Cortex of kidney (tissue), 1 donor: ENCODE measurements at places on chromosomes 1 and 21.

- no peak for DNase-seq
Measured at GRCh38 chr1:26373281-26373680, 731 bp upstream of the ZNF683 start.

DNA sequence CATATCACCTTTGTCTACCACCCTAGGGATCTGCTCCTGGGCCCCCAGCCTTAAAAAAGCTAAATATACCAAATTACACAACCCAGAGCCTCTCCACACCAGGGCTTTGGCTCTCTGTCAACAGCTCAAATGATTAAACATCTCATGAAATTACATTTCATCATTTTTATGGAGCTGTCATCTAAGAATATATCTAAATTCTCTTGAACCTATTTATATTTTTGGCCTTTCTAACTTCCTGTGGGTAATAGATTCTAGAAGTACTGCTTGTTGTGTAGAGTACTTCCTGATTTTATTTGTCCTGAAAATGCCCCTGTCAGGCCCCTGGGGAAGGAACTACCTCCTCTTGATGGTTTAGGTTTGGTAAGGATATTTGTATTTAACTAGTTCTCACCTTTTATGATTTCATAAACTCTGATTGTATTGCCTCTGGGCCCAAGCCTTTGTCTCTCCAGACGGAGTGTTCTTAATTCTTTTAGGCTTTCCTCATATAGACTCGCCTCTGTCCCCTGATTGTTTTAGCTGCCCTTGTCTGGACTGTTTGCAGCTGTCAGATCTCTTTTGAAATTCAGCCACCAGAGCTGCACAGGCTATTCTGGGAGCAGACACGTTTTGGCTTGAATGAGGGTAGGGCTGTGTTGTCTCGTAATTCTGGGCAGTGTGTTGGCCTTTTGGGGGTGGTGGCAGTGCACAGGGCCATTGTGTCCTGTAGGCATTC, 16.6 kb downstream of the MYOG start:
- DNase-seq: no peak

DNA sequence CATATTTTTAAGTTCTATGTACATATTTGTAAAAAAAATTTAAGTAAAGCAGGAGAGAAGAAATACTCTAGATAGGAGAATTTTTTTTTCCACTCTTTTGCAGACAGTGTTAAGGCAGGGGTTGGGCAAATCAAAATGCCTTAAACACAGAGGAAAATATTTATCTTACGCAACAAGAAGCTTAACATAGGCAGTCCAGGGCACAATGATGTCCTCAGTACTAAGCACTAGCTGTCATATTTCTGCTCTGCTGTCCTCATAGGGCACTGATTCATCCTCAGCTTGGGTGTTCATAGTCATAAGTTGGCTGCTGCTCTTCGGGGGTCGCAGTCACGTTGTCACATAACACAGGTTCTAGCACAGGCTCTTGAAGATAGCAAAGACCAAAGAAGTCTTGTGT, 247.4 kb downstream of the PTBP2 start:
- no peak for DNase-seq

GRCh38 chr21:35775778-35776544, 284.4 kb downstream of the SETD4 start:
- DNase-seq: no peak

- DNase-seq: no peak
Measured at GRCh38 chr1:246566813-246567645, 773 bp downstream of the CNST start.

- DNase-seq: no peak
Measured at GRCh38 chr1:157600236-157600635, 2.4 kb upstream of the FCRL4 start.

DNA sequence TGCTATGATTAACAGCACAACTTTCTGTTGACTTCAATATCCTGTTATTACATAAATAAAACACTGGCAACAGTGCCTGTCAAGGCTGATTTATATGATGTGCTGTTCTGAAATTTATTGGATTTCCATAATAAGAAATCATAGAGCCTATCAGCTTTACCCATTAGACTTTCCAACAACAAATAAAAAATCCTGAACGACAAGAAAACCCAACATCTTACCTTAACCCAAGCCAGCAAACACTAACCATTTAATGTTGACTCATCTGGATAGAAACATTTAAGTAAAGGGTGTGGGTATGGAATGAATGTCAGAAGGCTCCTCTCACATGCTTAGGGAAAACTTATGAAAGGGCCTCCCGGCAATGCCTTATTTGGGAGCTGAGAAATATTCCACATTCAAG, 165.1 kb downstream of the SLC45A1 start:
- no peak for DNase-seq

- no peak for DNase-seq
Measured at GRCh38 chr1:231079163-231079562, 39.1 kb upstream of the FAM89A start.

DNA sequence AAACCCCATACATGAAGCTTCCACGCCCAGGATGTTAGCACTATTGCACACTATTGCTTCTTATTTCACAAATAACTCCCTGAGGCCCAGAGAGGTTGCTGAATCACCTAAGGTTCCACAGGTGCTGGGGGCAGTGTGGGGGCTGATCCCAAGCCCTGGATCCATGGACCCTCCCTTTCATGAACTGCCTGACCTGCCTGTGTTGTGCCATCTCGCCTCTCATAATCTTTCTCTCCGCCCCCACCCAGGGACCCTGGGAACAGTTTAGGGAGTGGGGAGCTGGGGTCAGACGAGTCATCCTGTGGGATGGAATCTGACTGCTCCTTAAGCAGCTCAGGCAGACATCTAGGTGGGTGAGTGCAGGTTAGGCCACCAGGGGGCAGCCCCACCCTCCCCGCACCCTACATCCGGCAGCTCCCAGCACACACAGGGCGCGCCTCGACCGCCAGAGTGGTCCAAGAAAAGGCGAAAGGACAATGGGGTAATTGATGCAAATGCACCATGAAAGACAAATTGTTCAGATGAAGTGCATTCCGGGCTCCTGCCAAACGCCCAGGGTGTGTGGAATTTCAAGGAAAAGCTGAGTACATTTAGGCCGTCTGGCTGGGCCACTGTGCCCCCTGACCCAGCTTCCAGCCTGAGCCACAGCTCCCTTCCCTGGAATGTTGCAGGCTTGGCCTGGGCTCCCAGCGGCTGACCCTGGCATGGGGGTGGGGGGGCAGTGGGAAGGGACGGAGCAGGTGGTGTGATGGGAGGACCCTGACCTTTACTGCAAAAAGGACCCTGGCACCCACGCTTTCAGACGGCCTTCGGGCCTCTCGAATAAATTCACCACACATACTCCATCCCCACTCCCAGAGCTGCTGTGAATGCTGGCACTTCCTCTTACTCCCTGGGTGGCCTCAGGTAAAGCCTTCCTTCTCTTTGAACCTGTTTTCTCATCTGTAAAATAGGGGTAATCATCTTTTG, 20.8 kb downstream of the PHLDA3 start:
- no peak for DNase-seq

DNA sequence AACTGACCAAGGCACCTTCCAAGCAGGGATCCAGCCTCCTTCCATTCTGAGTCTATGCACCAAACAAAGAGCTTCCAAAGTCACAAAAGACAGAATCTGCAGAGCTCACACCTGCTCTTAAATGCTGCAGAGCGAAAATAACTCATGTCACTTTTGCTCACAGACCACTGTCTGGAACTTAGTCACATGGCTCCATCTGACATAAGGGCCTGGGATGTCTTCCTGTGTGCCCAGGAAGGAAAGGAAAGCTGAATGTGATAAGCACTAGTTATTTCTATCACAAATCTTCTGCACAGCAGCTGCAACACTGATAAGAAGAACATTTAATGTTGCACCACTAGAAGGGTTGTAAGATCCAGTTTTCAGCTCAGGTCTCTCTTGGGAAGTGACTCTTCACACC, 39.5 kb upstream of the SGIP1 start:
- DNase-seq: no peak

GRCh38 chr1:3415260-3416090, 39.0 kb upstream of the ARHGEF16 start:
- DNase-seq: no peak

- DNase-seq: no peak
Measured at GRCh38 chr1:21338573-21339355, 48.5 kb upstream of the ECE1 start.

GRCh38 chr1:6827630-6828165, 42.4 kb downstream of the CAMTA1 start:
- no peak for DNase-seq

GRCh38 chr21:29290240-29290639, 8.5 kb upstream of the BACH1 start:
- no peak for DNase-seq

- no peak for DNase-seq
Measured at GRCh38 chr21:42149656-42150473, 69.1 kb upstream of the ABCG1 start.

DNA sequence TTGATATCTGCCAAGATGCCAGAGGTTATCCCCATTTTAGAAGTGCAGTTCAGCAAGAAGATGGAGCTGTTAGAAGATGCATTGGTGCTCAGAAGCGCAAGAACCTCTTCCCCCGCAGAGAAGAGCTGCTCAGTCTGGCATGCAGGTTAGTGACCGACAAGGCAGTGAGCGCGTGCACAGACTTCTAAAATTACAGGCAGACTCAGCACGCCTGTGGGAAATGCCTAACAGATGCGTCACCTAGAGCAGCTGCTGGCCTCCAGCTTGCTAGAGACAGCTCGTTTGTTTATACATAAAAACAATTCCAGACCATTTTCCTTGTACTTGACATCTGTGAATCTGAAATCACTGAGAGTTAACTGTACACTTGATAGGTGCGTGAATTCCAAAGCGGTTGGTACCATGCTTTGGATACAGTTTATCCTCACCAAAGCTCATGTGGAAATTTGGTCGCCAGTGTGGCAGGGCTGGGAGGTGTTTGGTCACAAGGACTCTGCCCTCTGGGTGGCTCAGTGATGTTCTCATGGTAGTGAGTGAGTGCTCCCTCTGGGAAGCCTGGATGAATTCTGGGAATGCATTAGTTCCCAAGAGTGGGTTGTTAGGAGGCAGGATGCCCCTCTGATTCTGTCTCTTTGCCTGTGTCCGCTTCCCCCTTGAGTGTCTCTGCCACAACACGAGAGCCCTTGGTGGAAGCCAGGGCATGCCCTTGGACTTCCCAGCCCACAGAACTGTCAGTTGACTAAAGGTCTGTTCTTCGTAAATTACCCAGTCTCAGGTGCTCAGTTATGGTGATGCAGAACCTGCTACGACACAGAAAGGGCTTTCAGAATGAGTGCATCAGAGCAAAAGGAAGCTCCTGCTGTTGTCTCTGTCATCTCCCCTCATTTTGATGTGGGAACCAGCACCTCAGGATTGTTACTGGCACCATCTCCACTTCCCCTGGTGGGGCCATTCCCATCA, 24.4 kb downstream of the SNAP47 start:
- DNase-seq: no peak

DNA sequence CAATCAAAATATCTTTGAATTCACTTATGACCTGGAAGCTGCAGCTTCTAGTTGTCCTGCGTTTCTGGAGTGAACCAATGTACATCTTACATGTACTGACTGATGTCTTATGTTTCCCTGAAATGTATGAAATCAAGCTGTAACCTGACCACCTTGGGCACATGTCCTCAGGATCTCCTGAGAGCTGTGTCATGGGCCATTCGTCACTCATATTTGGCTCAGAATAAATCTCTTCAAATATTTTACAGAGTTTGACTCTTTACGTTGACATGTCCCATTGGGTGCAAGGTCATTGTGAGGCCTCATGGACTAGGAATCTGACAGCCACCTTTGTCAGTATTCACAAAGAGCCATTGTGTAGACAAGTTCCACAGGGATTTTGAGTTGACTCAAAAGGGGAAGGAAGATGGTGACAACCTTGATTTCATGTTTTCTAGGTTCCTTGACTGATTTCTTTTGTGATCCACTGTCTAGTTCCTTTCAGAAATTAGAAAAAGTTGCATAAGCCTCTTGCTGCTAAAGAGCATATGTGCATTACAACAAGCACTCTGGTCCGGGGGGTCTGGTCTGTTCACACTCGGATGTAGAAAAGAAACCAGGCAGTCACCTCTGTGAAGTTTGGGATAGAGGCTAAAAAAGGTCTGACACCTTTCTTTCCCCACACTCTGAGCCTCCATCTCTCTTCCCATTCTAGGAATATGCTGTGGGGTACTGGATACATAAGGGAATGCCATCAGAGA, 10.7 kb downstream of the CHI3L2 start:
- DNase-seq: no peak

GRCh38 chr1:2480986-2481364, 4.9 kb downstream of the PLCH2 start:
- DNase-seq: no peak

DNA sequence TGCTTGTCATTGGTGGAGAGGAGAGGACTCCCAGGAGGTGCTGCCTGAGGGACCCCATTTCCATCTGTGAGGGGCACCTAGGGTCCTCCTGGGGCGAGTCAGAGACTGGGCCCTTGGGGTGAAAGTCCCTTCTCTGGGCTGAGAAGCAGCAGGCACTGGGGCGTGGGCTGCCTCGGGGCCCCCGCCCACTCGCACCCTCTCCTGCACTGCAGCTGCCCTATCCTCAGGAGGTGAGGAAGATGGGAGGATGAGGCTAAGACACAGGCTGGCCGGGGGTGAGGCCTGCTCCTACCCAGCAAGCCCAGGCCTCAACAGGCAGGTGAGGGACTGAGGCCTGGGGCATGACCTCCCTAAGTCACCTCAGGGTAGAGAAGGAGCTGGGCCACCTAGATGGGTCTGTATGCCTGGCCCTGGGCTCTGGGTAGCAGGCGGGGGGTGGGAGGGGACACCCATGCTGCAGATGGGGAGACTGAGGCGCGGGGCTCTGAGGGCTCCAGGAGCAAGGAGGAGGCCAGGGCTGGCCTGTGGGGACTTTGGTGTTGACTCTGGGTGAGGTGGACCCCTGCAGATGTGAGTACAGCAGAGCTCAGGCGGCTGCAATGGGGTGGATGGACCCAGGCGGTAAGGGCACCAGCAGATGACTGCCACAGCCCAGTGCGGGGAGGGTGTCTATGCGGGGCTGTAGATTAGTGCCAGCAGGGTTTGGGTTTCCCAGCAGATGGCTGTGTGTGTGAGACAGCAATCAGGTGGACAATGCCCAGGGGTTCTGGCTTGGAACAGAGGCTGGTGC, 10.4 kb upstream of the ZNF669 start:
- DNase-seq: no peak

DNA sequence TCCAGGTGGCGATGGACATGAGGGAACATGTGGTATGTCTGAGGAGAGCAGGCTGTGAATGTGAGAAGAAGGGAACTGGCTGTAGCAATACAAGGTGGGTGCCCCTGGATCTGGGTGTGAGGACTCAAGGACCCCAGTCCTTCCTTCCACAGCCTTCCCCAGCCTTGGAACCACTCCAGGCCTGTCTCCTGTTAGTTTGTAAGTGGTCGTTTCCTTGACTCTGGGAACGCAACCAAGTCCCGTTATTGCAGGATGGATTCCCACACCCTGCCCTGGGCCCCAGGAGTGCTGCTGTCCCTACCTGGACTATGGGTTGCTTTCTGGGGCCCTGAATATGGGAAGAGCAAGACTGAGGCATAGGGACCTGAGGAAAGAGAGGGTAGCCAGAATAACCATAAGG, 47.2 kb upstream of the VANGL1 start:
- DNase-seq: no peak
